NCI-H187 treated with DMSO at 0.1 percent for 48 hours (cell line): ENCODE measurements at places on chromosomes 1 and 21.
A peak's percentile ranks its signal among the peaks of the same experiment; 100 is the strongest.

GRCh38 chr1:37974567-37974966 is 15.3 kb downstream of the SF3A3 start:
- DNase-seq: no peak

DNA sequence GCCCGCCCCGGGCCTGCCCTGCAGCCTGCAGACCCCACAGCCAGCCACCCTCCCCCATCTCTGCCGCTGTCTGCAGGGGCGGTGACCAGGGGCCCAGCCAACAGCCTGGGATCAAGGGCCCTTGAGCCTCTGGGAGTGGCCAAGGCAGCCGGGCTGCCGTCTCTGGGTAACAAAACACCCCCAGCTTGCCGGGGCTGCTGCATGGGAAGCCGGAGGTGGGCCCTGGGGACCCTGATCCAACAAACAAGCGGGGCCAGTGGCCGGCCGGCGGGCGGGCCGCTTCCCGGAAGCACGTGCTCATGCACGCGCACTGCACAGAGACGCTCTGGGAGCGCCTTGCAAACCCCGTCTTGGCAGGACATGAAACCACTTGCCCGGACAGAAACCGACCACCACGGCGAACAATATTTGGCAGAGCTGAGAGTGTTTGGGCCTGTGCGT is 13.2 kb downstream of the MEGF6 start:
- no peak for DNase-seq

GRCh38 chr1:53348486-53349368 is 20.9 kb upstream of the LRP8 start:
- no peak for DNase-seq

DNA sequence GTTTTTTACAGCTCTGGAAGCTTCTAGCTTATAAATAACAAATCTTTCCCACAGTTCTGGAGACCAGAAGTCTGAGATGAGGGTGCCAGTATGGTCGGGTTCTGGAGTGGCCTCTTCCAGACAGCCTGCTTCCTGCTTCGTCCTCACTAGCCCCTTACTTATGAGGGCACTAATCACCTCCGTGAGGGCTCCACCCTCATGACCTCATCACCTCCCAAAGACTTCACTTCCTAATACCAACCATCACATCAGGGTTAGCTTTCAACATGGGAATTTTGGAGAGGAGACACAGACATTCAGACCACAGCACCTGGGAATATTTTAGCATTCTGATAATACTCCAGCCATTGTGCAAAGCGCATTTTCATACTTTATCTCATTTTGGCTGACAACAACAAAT is 223.7 kb upstream of the IRF2BP2 start:
- DNase-seq: no peak

DNA sequence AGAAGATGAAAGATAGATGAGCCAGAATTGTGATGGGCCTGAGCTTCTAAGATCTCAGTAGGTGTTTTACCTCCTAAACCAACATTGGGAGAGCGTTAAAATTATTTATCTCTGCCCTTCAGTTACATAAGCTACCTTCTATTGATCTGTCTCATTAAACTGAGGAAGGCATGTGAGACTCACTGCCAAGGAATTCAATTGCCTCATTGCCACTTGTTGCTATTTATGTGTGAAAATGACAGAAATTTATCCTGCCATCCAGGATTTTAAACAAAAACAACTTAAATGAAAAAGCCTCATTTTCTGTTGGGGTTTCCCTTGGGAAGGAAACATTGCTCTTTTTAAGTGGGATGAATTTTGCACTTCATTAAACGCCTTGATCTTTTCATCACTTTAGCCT is 78.7 kb upstream of the RUNX1 start:
- no peak for DNase-seq

DNA sequence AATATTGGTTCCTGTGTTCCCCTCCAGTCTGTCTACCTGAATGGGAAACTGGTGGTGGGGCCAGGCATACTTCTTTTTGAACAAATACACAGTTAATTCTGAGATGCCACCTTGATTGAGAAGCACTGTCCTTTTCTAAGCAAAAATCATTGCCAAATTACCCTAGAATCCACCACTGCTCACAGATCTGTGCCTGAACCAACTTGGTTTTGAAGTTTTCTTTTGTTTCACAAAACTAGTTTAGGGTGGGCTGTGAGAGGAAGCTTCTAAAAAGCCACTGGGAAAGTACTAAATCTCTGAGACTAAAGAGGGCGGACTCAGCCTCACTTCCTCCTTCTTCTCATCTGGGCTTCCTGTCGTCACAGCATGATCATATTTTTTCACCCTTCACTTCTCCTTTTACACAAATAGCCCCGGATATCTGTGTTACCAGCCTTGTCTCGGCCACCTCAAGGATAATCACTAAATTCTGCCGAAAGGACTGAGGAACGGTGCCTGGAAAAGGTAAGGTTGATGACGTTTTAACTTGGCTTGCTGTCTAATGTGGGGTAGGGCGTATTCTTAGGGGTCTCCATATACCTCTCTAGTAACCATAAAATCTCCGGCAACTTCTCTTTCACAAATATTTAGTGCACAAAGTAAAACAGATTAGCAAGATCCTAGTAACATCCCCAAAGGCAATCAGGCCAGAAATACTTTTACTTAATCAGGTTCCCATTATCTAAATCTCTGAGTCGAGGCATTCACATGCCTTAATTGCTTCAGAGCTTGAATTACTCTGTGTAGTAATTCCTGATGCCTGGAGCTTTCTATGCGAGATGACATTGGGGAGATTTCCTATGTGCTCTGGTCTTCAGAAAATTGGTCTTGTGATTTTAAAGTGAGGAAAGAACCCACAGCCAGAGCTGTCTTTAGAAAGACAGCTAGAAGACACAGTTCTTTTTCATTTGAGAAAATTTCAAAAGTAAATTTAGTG is at the start of gene CD53:
TSS of gene CD53 (plus strand) at position 404 of the 976 bp plus-strand sequence. CDS start 18,261 bp downstream, outside the sequence.
- no peak for DNase-seq

- no peak for DNase-seq
These were observed 104.6 kb downstream of the LYPLAL1 start for GRCh38 chr1:219278288-219278687.

DNA sequence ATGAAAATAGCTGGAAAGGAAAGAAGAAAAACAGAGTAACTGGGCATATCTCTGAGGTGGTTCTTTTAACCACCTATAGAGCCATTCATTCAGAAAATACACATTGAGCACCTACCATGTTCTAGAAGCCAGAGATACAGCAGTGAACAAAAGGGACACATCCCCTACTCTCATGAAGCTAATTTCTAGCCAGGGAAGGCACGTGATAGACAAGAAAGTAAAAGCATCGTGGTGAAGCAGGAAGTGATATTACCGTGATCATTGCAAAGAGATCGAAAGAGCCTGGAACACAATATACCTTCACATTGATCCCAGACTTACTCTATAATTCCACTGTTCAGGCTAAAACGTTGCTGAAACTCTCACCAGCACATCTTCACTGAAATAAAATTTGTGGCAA is 76.0 kb downstream of the TIAM1 start:
- no peak for DNase-seq

DNA sequence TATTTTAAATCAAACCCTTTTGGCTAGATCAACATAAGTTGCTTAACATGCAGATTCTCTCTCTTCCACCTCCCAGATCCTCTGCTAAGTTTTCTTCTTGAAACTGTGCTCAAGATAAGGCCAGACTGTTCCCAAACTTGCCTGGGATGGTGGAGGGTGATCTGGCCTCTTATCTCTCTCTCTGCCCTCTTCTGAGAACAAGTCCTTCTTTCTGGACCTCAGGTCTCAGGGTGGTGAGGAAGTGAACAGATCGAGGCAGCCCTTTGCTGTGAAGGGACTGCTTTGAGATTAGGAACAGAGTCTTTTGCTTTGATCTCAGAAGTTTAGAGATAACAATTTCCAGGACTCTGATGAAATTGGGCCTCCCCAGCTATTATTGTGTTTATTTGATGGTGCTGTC is 70.7 kb downstream of the HUNK start:
- no peak for DNase-seq

DNA sequence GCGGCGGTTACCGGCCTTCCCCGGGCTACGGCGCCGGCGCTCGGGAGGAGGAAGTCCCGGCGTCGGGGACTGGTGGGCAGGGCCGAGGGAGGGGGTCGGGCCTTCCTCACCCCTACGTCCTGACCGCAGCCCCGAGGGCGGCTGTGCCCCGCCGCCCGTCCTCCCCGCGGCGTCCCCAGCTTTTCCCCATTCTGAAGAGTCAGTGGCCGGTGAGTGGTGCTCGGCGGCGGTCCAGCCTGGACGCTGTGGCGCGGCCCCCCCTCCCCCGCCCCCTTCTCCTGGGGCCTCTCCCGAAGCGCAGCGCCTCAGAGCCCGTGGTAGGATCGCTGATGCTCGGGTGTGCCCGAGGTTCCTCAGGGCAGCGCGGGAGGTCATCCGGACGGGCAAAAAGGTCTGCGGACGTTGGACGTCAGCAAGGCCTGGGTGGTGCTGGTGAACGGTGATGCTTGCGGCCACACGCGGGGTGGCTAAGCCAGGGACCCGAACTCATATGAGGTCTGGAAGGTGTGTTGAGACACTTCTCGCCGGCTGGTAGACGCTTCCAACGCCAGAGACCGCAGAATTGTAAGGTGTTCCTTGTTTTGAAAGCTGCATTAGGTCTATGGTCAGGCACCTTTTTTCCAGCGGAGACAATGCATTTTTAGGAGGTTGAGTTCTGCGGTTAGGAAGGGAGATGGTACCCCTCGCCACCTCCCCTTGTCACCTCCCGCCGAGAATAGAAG is 725 bp downstream of the SLC25A33 start:
- DNase-seq: no peak

- DNase-seq: peak; percentile 37
These were observed 28.8 kb downstream of the AHDC1 start for GRCh38 chr1:27574871-27575831.

- no peak for DNase-seq
These were observed 3.3 kb downstream of the SRM start for GRCh38 chr1:11056504-11056903.

- DNase-seq: no peak
These were observed 310.6 kb downstream of the SEC16B start for GRCh38 chr1:177659281-177659680.

DNA sequence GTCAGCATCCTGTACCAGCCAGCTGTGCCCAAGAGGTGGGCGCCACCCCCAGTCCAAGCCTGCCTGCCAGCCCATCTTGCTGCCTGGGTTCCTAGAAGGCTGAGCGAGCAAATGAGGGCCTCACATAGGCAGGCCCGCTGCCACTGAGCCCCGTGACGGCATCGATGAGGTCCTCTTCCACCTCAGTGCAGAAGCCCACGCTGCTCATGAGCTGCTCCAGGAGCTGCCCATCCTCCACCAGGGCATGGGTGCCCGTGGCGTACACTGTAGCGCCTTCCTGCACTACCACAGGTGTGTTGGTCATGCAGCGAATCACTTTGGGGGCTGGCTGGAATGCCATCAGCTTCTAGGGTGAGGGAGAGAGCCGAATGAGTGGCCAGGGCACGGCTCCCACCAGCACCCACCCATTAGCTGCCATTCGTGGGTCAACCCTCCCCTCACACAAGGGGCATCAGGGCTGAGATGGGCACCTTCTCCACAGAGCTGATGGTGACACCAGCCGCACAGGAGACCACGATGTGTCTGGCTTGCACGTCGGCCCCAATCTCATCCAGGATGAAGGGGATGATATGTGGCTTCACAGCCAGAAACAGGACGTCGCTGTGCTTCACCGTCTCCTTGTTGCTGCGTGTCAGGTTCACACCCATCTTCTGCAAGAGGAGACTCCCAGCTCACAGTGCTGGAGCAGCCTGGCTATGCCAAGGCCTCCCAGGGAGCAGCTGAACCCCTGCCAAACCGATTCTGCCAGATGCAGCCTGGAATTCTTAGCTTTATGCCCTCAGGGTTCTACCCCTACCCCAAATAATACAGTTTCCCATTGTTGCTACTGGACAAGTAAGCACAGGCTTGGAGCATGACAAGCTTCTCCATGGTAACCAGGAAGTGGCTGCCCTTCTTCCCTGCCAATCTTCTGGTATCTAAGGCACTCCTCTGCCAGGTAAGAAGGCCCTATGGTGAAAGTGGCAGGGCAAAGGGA is 2.0 kb downstream of the PYCR2 start:
- DNase-seq: no peak

DNA sequence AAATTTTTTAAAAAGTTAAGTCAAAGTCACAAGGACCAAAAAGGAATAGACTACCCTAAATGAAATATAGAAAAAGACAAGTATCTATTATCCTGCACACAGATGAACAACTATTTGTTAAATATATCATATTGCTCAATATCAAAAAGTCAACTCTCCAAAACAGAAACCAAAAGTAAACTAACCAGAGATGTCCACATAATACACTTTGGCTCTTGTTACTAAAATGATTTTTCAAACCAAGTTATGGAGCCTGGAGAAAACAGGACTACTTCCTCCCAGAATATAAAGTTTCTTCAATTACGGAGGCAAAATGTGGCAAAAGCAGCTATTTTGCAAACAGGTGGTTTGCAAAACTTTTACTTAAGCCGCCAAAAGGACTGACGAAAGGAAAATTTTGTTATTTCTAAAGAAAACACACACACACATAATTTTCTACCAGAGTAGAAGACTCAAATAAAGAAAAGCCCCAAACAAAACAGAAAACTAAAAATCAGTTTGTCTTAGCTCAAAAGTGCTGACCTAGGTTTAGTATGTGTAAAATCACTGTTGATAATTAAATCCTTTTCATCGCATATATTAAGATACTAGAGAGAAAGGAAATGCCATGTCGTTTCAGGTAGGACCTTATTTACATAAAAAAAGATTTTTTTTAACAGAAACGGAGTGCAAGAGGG is 1.1 kb downstream of the DPYD start:
- no peak for DNase-seq

DNA sequence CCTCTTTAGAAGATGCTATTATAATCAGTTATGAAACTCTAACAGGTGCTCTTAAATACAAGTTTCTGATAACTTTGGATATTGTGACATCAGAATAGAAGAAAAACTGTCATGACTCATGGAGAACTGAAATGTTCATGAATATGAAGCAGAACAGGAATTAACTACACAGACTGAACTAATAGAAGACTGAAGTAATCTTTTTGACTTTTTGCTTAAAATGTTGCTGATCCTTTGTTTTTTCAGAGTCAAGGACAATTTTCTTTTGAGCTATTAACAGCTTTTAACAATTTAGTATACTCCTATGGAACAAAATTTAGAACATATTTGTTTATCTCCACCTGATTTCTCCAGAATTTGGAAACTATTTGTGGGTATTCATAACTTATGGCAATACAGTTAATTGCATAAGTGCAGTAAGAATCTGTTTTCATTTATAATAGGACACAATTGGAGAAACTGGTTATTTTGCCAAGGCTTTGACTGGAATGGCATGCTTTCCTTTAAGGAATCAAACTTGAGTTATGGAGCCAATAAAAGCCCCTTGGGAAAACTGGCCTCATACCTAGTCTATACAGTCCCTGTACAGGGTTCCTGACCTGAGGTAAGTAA is 18.7 kb upstream of the PLA2G5 start:
- no peak for DNase-seq

- DNase-seq: no peak
These were observed 251.8 kb upstream of the ST6GALNAC5 start for GRCh38 chr1:76615253-76616035.

GRCh38 chr1:58576727-58577653 is at the start of gene TACSTD2:
TSS of gene TACSTD2 (minus strand) at chr1:58577252. CDS start at chr1:58577156, 96 bp downstream.
- DNase-seq: no peak
